ENCODE measurements at places on chromosomes 12 and 14.

DNA sequence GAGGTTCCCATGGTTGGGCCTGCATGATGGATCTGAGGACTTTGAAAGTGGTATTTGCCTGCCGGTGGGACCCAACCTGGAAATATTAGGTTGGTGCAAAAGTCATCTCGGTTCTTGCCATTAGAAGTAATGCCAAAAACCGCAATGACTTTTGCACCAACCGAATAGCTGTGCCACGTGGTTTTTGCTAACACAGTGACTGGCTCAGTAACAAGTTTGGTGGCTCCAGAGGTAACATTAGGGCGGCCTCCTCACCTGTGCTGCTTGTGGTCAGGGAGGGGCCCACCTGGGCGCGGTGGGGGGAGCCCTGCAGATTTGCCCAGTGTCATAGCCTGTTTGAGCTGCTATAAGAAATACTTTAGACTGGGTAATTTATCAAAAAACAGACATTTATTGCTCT, 1.8 kb downstream of the BDKRB2 start:
- no peak for DNase-seq

- no peak for DNase-seq
Observed at GRCh38 chr14:81738946-81739659, 205.4 kb upstream of the SEL1L start.

DNA sequence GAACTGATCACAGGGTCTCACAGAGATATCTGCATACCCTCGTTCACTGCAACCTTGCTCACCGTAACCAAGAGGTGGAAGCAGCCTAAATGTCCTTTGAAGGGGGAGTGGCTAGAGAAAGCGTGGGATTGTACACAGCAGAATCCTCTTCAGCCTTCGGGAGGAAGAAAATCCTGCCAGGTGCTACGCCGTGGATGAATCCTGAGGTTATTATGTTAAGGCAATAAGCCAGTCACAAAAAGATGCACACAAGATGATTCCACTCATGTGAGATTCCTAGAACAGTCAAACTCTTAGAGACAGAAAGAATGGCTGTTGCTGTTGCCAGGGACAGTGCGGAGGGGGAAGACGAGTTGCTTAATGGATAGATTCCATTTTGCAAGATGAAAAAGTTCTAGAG, 39.6 kb upstream of the SFSWAP start:
- no peak for DNase-seq

- peak; percentile 57 for DNase-seq
Observed at GRCh38 chr12:55717011-55718007, 1.5 kb downstream of the BLOC1S1 start.

DNA sequence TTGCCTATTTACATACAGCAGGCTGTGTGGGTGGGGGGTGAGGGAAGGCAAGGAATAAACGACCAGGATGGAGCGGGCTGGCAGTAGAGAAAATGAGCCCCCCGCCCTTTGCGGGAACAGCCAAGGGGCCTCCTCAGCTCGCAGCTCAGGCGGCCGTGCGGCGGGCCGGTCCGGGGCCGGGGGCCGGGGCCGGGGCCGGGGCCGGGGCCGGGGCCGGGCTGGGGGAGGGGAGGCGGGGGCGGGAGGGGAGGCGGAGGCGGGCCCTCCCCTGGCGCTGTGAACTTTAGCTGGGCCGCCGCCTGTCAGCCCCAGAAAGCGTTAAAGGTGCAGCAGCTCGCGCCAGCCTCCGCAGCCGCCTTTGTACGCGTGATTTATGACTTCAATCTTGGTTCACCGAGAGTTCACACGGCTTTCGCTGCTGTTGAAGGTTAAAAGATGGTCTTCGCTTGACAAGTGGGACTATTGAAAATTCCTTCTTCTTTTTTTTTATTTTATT, 28.8 kb downstream of the HOXC4 start:
- no peak for DNase-seq

GRCh38 chr12:52076811-52077210, 2.7 kb upstream of the SMIM41 start:
- DNase-seq = no peak

DNA sequence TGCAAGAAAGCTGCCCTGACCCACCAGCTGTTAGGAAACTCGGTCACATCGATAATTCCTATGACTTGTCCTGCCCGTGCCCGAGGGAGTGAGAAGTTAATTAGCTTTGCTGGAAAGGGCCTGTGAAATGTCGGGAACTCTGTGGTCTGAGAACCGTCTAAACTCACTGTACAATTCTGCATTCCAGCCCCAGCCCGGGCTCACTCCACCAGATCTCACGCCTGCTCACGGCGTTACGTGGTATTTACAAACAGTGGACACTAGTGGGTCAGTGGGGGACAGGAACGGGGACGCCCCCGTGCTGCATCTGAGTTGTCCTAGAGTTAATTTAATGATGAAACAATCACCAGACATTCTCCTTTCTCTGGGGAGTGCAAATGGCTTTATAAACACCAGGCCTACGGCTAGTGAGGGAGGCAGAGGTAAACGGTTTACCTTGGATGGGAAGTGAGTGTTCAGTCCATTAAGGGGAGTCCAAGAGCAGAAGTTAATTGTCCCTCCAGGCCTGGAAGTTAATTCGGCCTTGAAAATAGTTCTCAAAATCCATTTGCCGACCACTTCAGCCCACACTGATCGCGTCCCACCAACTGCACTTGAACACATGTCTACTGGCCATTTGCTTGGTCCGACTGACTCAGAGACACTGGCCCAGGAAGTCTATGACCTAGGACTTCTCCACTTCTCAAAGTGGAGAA, 93.5 kb upstream of the MED13L start:
- DNase-seq = no peak

- DNase-seq = no peak
Observed at GRCh38 chr12:56425940-56426438, 23.2 kb downstream of the TIMELESS start.

- DNase-seq = no peak
Observed at GRCh38 chr12:23585782-23586163, 363.7 kb downstream of the SOX5 start.

DNA sequence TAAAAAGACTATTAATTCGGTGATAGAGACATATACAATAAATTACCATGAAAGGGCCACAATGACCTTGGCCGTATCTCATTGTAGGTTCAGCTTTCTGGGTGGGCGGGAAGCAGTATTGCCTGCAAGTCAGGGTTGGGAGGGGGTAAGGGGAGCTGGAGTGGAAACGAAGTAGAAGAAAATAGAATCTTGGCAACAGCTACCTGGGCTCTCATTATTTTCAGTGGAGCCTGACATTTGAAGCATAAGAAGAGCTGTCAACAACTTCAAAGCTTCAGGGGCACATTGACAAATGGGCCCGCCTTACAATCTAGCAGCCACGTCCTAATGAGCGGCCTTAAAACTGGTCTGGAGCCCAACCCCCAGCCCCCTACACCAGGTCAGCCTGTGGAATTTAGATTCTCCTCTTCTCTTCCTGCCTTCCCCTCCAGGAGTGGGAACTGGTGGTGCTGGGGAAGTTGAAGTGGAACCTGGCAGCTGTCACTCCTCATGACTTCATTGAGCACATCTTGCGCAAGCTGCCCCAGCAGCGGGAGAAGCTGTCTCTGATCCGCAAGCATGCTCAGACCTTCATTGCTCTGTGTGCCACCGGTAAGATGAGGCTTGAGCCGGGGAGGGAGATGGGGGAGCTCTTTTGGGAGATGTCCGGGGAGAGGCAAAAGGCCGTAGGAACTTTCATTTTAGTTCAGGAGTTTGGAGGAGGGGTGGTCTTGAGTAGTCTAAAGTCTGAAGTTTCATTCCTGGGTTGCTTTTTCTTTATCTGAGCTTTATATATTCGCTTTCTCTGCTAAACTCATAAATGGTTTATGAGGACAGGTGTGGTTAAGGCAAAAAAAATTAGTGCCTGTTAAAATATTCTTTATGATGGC, 5.0 kb downstream of the CCND2 start:
- DNase-seq = no peak

DNA sequence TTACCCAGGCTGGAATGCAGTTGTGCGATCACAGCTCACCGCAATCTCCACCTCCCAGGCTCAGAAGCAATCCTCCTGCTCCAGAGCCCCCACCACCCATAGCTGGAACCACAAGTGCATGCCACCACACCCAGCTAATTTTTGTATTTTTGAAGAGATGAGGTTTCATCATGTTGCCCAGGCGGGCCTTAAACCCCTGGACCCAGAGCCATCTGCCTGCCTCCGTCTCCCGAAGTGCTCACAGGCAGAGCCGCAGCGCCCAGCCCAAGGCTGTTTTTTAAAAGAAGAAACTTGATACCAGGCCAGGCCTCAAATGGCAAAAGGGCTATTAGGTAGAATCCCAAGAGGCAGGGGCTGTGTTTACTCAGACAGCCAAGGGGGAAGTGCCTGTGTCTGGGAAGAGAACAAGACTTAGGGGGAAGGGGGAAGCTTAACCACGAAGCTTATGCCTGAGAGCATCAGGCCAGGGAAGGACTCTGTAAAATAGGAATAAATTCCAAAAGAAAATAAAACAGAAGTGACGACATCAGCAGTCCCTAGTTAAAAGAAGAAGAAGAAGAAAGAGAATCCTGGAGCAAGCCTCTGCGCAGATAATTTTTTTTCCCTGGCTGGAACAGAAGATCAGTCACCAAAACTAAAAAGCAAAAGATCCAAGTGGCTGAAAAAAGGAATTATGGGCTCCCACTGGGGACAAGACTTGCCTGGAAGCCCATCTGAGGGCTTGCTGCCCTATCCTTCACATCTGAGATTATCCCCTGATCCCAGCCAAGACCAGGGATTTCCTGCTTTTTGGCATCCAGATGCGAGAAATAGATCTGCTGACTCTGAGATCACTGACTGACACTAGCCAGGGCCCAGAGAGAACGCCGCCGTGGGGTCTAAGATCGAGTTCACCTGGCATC, 170.5 kb downstream of the NDUFA12 start:
- no peak for DNase-seq

Measured in HFFc6 (cell line).